ENCODE measurements at places on chromosomes 12 and 14.
A peak's percentile ranks its signal among the peaks of the same experiment; 100 is the strongest.

GRCh38 chr12:110725267-110725666, 17.4 kb downstream of the PPP1CC start:
- DNase-seq: no peak

GRCh38 chr12:128698301-128698972, 125.3 kb downstream of the SLC15A4 start:
- DNase-seq: no peak

DNA sequence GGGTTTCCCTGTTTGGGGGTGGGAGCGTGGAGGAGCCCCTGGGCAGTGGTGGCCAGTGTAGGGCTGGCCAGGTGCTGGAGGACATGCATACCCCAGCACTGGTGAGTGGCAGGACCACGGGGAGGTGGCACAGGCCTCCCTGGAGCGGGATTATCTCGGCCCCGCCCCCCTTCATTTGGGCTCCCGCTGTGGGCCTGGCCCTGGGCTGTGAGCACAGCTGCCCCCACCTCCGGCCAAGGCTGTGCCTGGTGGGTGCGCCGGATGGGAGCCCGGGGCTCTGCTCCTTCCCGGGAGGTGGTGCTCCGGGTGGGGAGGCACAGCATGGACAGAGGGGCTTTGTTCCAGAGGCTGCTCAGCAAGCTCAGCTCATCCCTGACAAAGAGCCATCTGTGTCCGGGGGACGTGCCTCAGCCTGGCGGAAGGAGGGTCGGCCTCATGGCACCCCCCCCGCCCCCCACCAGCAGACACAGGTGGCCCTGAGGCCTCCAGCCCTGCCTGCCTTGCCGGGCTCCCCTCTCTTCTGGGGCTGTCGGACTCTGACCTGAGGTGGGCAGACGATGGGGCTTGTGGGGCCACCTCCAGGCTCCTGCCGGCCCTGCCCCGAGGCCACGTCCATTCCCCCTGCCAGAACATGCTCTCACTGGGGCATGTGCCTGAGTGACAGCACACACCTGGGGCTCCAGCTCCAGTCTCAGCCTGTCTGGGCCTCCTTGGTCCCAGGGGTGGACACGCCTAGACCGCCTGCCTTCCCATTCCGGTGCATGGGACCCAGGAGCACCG, 8.4 kb downstream of the TEDC1 start:
- DNase-seq: no peak

DNA sequence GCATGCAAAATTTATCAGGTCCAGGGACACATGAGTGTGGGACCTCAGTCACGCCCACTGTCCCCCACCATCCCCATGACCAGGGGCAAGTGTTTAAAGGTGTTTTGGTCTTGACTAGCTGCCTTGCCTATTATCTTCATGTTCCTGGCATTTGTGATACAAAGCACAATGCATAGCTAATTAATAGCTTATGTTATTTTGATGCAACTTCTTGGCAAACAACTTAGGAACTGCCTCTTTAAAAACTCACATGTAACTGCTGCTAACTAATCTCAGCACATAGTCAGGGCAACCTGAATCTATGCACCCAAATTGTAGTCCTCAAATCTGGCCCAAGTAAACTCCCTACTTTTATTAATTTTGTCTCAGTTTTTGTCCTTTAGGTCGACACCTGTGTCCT, 7.4 kb upstream of the OR6J1 start:
- no peak for DNase-seq

- DNase-seq: no peak
These were observed 193.9 kb downstream of the TRHDE start for GRCh38 chr12:72465940-72466630.

DNA sequence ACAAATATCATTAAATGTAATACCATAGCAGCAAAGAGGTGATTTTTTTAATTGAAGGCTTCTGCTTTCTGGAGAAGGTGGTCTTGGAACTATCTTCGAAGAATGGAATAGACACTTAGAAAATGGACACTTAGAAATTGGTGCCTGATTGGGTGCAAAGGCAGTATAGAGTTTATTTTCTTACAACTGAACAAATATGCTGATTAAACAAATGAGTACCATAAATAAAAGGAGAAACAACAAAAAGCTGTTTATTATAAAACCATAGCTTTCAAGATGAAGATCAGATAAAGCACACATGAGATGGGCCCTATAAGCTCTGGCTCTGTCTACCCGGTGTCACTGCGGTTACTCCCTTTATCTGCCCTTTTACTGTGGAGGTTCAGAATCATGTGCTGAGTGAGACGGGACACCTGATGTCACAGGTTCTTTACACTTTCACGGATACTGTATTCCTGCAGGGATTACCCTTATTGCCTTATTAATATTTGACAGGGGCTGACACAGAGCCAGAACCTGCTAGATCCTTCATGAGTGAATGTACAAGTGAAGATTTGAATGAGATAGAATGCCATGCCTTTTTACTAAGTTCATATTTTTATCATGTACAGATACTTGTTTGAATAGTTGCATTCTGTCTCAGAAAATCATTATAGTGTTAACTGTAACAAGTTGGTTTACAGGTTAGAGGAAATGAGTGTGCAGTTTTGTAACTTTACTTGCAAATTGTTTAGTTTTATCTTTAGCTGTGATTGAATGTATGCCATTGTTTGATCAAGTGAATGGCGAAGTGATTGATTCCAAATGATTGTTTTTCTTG, 477.5 kb upstream of the RGS6 start:
- no peak for DNase-seq

DNA sequence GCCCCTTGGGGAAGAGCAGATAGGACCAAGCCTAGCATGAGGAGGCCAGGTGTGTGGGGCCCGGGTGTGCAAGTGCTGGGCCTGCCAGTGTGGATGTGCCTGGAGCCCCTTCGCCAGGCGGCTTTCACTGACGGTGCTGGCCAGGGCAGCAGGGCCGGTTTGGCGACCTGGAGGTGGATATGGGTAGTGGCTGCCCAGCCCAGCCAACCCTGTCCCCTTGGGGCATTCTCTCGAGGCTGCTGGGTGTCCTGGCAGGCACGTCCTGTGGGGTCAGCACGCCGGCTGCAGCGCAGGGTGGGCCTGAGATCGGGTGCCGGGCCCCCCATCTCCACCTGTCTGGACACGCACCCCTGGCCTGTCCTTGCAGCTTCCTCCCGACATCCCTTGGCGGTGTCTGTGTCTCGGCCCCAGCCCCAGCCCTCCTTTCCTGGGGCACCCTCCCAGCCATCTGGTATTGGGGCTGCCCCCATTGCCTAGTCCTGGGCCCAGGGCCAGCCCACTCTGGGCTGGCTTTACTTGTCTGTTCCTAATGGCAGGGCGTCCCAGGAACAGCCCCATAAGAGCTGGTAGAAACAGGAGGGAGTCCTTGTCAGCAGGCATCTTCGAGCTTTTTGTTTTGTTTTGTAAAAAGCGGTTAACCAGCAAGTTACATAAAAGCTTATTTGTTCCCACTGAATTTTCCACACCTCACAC, 7.2 kb upstream of the CRIP2 start:
- no peak for DNase-seq

GRCh38 chr12:122437656-122438121, 15.2 kb upstream of the CLIP1 start:
- DNase-seq: peak; percentile 56

DNA sequence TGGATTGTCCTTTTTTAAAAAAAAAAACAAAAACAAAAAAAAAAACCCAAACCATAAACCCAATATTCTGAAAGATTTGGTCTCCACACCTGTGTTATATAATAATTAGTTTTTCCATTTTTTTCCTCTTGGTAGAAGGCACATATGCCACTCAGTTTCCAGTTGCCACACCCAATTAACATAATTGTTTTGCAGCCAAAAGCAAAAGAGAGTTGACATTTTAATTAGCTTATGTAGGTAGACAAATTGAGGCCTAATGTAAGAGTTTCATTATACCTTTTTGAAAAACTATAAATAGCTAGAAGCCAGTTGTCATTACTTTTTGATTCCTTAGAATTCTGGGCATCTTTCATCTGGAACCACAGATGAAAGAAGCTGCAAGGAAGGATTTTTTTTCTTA, 21.0 kb downstream of the PTPN11 start:
- no peak for DNase-seq

GRCh38 chr12:91555436-91556415, 373.1 kb upstream of the DCN start:
- no peak for DNase-seq

DNA sequence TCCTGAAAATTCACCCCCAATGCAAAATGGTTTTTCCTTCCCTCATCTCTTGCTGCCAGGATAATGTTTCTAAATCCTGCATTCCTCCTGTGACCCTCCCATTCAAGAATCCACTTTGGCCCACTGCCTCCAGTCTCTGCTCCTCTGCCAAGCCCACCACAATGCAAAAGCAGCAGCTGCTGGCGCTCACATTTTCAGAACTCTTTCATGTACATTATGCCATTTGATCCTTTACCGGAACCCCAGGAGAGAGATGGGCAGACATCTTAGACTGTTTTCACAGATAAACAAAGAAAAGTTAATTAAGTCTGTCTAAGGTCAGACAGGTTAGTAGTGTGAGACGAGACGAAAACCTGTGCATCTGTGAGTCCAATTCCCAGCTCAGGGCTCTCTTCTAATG, 12.9 kb downstream of the LRIG3 start:
- DNase-seq: peak; percentile 14

DNA sequence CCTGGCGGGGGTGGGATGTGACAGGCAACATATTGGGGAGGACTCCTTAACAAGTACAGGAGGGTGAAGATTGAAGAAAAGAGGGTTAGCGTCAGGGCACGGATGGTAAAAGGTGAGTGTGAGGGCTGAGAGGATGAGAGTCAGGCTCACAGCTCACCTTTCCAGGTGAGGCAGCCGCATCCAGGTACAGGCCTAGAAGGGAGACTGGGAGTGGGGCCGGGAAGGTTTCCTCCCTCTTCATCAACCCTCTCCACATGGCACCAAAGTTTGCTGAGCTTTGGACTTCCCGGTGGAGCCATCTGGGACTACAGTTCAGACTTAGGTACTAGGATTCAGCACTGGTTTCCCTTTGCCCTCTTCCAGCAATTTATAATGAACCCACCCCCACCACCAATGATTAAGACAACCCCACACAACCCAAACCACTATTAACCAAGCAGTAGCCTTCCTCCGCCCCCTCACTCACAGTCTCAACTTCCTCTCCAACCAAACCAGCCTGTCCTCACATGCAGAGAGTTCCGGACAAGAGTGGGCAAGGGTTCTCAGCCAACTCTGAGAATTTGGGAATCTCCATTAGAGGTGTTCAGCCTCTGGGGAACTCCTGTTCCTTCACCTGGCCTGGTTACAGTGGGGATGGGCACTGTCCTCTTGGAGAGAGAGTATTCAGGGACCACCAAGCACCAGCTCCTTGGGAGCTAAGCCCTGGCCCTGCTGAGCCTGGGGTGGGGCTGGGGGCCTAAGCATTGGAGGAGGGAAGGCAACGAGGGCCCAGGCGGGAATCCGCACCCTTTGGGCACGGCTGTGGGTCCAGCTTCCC, 2.4 kb upstream of the HOXC4 start:
- DNase-seq: no peak

- no peak for DNase-seq
These were observed 26.8 kb downstream of the AMN1 start for GRCh38 chr12:31702047-31702446.

- no peak for DNase-seq
These were observed 242.0 kb upstream of the MDGA2 start for GRCh38 chr14:47917344-47917954.

GRCh38 chr12:40727774-40728483, 35.7 kb downstream of the CNTN1 start:
- no peak for DNase-seq

DNA sequence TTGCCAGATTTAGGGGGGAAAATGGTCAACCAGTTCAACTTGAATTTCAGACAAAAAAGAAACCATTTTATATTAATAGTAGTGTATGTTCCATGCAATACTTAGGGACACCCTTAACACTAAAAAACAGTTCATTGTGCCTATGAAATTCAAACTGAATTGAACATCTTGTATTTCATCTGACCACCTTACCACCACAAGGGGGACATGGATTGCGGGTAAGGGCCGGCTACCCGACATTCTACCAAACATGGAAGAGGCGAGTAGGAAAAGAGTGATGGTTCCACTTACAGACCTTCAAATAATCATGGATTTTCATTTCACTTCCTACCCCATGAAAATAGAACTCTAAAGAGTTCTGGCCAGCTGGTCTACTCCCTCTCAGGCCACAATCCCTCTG, 10.3 kb upstream of the STK38L start:
- no peak for DNase-seq

GRCh38 chr12:64400041-64400440, 4.2 kb upstream of the XPOT start:
- no peak for DNase-seq

DNA sequence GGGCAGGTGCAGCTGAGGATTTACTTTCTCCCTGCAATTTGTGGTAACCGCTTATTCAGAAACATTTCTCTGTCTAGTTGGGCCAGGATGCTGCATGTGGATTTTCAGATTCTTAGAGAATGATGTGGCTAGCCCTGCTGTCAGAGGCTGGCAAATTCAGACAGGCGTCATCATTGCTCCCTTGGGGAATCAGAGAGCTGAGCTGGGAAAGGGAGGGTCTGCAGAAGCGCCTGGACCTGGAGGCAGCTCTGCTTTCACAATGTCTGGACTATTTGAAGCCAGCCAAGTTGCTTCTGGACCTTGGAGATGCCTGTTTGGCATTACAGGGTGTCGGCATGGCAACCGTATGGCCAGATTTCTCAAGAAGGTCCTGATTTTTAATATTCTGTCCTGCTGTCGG, 3.4 kb downstream of the GALNT16 start:
- no peak for DNase-seq

DNA sequence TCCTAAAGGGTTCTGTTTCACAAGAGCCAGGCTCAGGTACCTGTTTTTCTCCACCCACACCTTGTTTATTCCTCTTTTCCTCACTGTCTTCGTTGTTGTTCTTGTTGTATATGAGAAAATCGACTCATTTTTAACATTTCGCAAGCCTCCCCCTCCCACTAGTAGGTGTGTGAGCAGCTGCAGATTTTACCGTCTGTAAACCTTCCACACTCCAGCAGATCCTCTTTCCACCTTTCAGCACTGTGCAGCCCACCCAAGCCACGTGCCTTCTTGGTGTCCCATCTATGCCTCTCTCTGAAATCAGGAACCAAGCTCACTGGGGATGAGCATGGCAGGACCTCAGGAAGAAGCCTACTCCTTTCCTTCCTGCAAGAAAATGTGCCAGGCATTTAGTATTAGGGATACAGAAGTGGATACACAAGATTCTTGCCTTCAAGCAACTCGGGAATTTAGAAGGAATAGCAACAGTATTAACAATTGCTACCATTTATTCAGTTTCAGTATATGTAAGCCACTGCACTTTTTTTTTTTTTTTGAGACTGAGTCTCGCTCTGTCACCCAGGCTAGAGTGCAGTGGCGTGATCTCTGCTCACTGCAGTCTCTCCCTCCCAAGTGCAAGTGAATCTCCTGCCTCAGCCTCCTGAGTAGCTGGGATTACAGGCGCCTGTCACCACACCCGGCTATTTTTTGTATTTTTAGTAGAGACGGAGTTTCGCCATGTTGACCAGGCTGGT, 113.6 kb downstream of the CHST11 start:
- DNase-seq: no peak

Measured in NCI-H1092 treated with DMSO at 0.1 percent for 48 hours (cell line).